Kidney (tissue), 22 donors: ENCODE measurements at places on chromosomes 5 and 9. TPM values are rescaled to one million over a fixed set of nuclear protein-coding genes. Genes with fewer than 3 reads are reported as not detected.

DNA sequence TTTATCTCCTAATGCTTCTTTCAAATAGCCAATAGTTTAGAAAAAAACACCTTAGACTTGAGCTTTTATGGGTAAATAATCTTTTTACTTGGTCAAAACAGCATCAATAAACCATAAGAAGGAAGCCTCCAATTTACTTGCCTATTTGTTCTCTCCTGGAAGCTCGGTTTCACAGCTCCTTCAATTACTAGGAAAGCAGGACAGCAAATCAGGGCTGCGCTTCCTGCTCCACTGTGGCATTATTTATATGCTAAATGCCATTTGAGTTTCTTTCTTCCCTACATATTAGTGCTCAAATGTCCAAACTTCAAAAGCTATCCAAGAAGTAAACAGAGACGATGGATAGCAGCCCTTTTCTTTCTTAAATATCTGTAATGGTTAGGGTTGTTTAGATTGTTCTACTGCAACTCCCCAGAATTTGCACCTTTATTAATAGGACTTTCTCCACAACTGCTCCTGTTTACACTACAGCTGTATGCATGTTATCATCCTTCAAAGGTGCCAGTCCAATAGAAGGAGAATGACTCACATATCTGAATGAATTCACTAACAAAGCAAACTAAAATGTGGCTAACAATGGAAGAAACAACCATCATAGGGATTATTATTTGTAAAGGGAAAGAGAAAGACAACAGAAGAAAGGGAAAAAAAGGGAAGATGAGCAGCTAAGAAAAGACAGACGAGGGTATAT is 58.7 kb downstream of the MED27 start:
- peak; percentile 58 for DNase-seq
- H3K4me3 ChIP-seq, result no peak overlapping the region
- H3K27ac ChIP-seq, result no peak overlapping the region
- H3K27me3 ChIP-seq, result no peaks in the 10 kb centered on the region
- no peaks in the 10 kb centered on the region for H3K36me3 ChIP-seq

GRCh38 chr5:67245259-67245846 is 48.8 kb upstream of the CD180 start:
- no peak for DNase-seq
- H3K27ac ChIP-seq, result no peak overlapping the region
- no peaks in the 10 kb centered on the region for H3K36me3 ChIP-seq

- no peak overlapping the region for H3K27ac ChIP-seq
- no peak overlapping the region for H3K4me3 ChIP-seq
- no peak for DNase-seq
- no peaks in the 10 kb centered on the region for H3K36me3 ChIP-seq
- H3K27me3 ChIP-seq, result no peaks in the 10 kb centered on the region
- H3K4me1 ChIP-seq, result no peaks in the 10 kb centered on the region
Observed at GRCh38 chr5:14759744-14760547, 95.4 kb downstream of the OTULIN start.

PCDHB12 gene
- 0.77 TPM for polyA plus RNA-seq

GABRA1 gene
- polyA plus RNA-seq, result not detected

DNA sequence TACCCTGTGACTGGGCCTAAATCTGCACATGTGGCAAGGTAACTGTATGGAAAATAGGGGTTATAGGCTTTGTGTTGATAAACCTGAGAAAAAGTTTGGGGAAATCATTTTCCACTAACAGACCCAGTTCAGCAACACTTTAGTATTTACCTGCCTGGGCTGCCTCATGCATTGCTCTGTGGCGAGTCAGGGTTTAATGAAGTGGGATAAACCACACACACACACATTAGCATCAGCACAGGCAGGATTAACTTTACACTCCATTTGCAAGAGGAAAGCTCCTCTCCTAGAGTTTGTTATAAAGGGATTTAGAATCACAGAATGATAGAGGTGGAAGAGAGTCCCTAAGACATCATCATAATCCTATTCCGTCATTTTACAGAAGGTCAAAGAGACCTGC is 20.0 kb upstream of the ZCCHC7 start:
- no peaks in the 10 kb centered on the region for H3K4me1 ChIP-seq
- H3K27me3 ChIP-seq, result no peaks in the 10 kb centered on the region
- no peaks in the 10 kb centered on the region for H3K36me3 ChIP-seq
- DNase-seq, result no peak
- no peak overlapping the region for H3K27ac ChIP-seq
- no peak overlapping the region for H3K4me3 ChIP-seq

ERAP2 gene
- 13.8 TPM for polyA plus RNA-seq

GRCh38 chr5:62395210-62395950 is 8.3 kb downstream of the DIMT1 start:
- H3K4me3 ChIP-seq, result no peak overlapping the region
- H3K27ac ChIP-seq, result no peak overlapping the region
- H3K4me1 ChIP-seq, result no peaks in the 10 kb centered on the region
- H3K36me3 ChIP-seq, result peaks cover 29% of the 10 kb centered on the region

DNA sequence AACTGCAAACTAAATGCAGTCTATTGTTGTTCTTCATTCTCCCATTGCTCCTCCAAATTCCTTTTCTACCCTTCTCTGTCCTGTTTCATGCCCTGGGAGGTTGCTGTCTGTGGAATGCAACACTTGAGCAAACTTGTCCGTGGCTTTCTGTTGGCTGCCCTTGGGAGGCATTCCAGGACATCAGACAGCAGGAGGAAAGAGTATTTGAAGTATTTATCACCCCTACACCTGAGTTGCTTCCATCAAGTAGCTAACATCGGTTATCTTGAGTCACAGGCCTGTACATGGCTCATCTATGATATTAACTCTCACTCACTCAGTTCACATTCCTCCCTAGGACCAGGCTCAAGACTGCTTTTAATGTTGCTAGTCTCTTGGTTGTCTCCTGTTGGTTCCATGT is 803.4 kb upstream of the CDH6 start:
- no peaks in the 10 kb centered on the region for H3K27me3 ChIP-seq
- no peak for DNase-seq
- no peak overlapping the region for H3K4me3 ChIP-seq
- no peak overlapping the region for H3K27ac ChIP-seq
- H3K36me3 ChIP-seq, result no peaks in the 10 kb centered on the region
- H3K4me1 ChIP-seq, result no peaks in the 10 kb centered on the region

ELOVL7 gene
- polyA plus RNA-seq, result 14.6 TPM

FAM174A gene
- 29.5 TPM for polyA plus RNA-seq

DNA sequence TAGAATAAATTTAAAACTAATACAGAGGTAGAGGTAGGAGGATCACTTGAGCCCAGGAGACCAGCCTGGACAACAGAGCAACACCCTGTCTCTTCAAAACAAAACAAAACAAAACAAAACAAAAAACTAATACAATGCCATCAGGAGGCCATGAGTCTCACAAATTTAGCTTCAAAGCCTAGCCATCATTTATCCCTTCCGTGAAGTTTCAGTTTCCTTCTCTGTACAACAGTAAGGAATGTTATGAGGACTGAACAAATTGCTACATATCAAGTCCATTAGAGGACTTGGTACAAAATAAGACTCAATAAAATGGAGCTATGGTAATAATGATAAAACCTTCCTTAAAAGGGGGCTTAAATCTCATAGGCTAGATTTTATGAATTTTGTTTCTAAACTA is 60.8 kb downstream of the MAPKAP1 start:
- H3K4me3 ChIP-seq, result no peak overlapping the region
- H3K27ac ChIP-seq, result no peak overlapping the region
- H3K36me3 ChIP-seq, result no peaks in the 10 kb centered on the region
- no peaks in the 10 kb centered on the region for H3K27me3 ChIP-seq
- H3K4me1 ChIP-seq, result no peaks in the 10 kb centered on the region

GRCh38 chr9:133519693-133520092 is 5.1 kb downstream of the MYMK start:
- H3K4me3 ChIP-seq, result no peak overlapping the region
- H3K36me3 ChIP-seq, result no peaks in the 10 kb centered on the region
- H3K4me1 ChIP-seq, result peaks cover 19% of the 10 kb centered on the region
- H3K27ac ChIP-seq, result no peak overlapping the region
- peak; percentile 34 for DNase-seq

DNA sequence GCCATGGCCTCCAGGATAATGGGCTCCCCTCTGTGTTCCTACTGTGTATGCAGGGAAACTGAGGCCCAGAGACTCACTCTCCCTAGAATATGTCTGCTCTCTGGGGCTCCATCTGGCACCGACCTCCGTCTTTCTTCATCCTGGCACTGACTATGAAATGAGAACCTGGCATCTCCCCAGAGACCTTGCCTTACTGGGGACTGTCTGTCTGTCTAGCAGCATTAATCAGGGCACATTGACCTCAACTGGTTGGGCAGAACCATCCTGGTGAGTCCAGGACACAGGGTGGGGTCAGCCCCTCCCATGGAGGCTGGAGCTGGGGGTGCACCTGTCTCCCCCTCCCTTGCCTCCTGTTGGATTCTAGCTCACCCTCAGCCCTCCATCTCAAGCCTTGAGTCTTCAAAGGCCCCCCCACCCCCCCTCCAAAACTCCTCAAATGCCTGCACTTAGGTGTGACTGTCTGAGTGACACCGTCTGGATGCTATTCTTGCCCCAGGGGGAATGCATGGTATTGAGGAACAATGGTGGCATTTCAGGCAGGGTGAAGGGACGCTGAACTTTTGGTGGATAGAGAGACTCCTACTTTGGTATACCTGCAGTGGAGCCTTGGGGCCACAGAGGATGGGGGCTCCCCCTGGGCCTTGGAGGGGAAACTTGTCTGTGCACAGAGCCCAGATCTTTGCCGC is 12.8 kb upstream of the PITX1 start:
- no peak overlapping the region for H3K27ac ChIP-seq
- H3K27me3 ChIP-seq, result peaks cover 52% of the 10 kb centered on the region
- no peaks in the 10 kb centered on the region for H3K4me1 ChIP-seq
- H3K4me3 ChIP-seq, result no peak overlapping the region
- H3K36me3 ChIP-seq, result no peaks in the 10 kb centered on the region

- no peaks in the 10 kb centered on the region for H3K27me3 ChIP-seq
- DNase-seq, result no peak
- H3K4me3 ChIP-seq, result no peak overlapping the region
- H3K27ac ChIP-seq, result no peak overlapping the region
- no peaks in the 10 kb centered on the region for H3K36me3 ChIP-seq
Observed at GRCh38 chr5:136907371-136907770, 542.0 kb upstream of the TRPC7 start.

JMY gene
- 3.8 TPM for polyA plus RNA-seq

DNA sequence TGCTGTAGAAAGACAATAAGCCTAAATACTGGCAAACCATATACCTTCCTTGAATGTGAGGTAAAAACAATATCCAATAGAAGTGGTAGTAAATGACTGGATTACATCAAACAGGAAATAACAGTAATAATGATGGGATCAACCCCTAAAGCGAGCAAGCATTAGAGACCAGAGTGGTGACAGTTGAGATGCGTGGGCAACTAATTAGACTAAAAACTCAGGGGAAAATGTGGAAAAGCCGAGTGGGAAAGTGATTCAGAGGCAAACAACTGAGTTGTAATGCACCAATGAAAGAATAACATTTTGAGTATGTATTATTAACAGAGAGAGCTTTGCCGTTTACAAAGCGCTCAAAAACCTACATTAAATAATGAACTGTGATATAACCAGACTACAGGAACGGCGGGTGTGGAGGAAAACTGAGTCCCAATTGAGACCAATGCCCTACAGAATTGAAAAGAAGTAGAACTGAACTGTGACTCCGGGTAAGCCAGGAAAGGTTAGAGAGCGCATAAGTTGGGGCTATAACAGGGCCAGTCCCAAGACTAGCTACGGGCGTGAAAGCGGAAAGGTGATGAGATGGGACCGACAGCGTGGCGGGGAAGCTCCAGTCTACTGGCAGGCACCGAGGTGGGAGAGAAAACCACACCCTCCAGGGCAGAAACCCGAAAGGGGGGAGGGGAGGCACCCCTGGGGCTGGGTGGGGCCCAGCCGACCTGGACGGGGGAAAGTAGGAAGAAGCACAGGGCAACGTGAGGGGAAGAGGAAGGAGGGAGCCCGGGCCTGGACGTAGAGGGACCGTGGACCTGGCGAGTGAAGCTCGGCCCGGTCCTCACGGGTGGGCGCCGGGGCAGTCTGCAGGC is 592 bp downstream of the UBAP2 start:
- no peaks in the 10 kb centered on the region for H3K27me3 ChIP-seq
- peaks cover 14% of the 10 kb centered on the region for H3K4me1 ChIP-seq
- H3K27ac ChIP-seq, result peak overlapping the region; percentile 97
- no peaks in the 10 kb centered on the region for H3K36me3 ChIP-seq
- no peak for DNase-seq

ANKS6 gene
- polyA plus RNA-seq, result 22.0 TPM

GRCh38 chr9:72839085-72839484 is 113.8 kb downstream of the ALDH1A1 start:
- H3K27ac ChIP-seq, result no peak overlapping the region
- no peak overlapping the region for H3K4me3 ChIP-seq
- DNase-seq, result no peak

SSBP2 gene
- polyA plus RNA-seq, result 17.0 TPM

DNA sequence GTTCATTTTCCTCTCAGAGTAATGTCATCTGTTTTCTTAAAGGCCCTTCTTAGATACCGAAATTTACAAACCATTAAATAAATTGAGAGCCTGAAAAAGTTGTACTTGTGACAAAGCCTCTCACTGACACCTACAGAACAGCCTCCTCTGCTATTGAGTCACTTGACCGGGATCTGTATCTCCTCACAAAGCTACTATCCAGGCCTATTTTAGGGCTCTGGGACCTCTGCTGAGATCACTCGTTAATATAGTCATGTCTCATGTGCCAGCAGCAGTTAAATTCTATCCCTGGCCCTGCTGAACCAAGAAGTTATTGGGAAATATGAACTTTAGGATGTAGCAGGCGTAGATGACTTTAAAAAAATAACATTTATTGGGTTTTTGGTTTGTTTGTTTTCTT is 31.1 kb downstream of the FBXO38 start:
- DNase-seq, result no peak
- H3K4me1 ChIP-seq, result no peaks in the 10 kb centered on the region
- H3K27me3 ChIP-seq, result no peaks in the 10 kb centered on the region
- H3K27ac ChIP-seq, result no peak overlapping the region

NMUR2 gene
- polyA plus RNA-seq, result 0.30 TPM

GRCh38 chr9:116193636-116194035 is 40.0 kb downstream of the PAPPA start:
- no peak overlapping the region for H3K27ac ChIP-seq
- no peaks in the 10 kb centered on the region for H3K27me3 ChIP-seq

FBP1 gene
- 266 TPM for polyA plus RNA-seq
